Fibroblast of lung (primary cell): ENCODE measurements at places on chromosomes 7 and 10. TPM values are rescaled to one million over a fixed set of nuclear protein-coding genes. Genes with fewer than 3 reads are reported as not detected.

DNA sequence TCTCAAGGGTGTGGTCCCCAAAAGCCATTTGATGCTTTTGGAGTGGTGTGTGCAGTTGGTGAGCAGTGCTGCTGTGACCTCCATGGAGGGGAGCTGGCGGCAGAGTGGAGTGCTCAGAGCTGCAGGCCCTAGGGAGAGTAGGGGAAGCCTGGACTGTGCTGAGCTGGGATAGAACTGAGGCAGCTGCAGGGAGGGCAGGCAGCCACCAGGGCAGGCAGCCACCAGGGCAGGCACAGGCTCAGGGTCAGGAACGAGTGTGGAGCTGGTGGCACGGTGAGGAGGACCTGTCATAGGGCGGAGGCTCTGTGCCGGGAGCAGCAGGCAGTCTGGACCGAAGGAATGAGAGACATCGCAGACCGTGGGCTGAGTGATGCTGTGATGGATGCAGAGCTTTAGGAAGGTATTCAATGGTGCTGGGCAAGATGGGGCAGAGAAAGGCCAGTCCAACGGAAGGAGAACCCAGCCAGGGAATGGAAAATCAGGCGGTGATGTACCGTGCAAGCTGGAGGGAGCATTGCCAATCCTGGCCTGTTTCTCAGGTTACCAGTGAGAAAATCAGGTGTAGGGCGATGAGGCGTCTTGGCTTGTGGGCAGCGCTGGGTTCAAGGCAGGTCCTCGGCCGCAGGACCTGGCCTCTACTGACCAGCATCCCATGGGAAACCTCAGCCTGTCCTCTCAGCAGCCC, 152.6 kb downstream of the CAMK1D start:
- no peak overlapping the region for H3K4me3 ChIP-seq
- no peaks in the 10 kb centered on the region for H3K4me1 ChIP-seq
- no peak for DNase-seq
- no peak overlapping the region for H3K27ac ChIP-seq

- no peaks in the 10 kb centered on the region for H3K36me3 ChIP-seq
- no peaks in the 10 kb centered on the region for H3K4me1 ChIP-seq
- H3K27ac ChIP-seq, result no peak overlapping the region
Observed at GRCh38 chr10:3757638-3758490, 27.1 kb downstream of the KLF6 start.

DNA sequence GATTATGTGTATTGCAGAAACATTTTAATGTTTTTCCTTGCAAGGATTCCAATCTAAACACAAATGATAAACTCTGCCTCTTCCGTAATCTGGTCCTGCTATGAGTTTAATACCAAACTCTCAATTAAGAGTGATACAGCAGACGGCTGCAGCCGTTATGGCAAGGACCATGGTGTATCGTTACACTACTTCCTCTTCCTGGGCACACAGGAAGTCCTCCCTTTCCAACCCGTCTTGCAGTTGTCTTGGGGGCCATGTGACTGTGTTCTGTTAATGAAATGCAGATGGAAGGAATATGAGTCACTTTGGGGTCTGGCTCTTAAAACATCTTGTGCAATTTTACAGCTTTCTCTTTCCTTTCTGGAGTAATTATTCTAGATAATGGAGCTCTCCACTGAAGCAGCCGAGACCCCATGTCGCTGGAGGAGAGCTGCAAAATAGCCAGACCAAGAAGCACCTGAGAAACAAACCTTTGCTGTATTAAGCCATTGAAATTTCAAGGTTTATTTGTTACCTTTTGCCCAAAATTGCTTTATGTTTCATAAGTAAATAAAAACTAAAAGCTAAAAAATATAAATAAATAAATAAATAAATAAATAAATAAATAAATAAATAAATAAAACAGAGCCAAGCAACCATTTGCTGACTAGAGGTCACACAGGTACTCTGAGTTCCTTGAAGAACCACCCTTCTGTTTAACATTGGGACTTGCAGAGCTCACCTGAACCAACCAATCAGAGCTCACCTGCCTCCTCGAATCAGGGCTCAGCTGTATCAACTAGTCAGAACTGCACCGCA, 74.7 kb downstream of the FRMPD2 start:
- peak; percentile 64 for DNase-seq
- H3K27me3 ChIP-seq, result no peaks in the 10 kb centered on the region
- H3K4me1 ChIP-seq, result no peaks in the 10 kb centered on the region

The PGAM2 gene
- total RNA-seq, result 0.26 and 0.33 TPM in 2 replicates

The IGF2BP3 gene
- 1.5 and 4.3 TPM in 2 replicates for total RNA-seq

The NUDT13 gene
- 2.1 and 2.6 TPM in 2 replicates for total RNA-seq
